ENCODE measurements at places on chromosomes 13 and 19.

- DNase-seq, result peak; percentile 27
These were observed 27.9 kb upstream of the NANOS3 start for GRCh38 chr19:13848798-13849676.

DNA sequence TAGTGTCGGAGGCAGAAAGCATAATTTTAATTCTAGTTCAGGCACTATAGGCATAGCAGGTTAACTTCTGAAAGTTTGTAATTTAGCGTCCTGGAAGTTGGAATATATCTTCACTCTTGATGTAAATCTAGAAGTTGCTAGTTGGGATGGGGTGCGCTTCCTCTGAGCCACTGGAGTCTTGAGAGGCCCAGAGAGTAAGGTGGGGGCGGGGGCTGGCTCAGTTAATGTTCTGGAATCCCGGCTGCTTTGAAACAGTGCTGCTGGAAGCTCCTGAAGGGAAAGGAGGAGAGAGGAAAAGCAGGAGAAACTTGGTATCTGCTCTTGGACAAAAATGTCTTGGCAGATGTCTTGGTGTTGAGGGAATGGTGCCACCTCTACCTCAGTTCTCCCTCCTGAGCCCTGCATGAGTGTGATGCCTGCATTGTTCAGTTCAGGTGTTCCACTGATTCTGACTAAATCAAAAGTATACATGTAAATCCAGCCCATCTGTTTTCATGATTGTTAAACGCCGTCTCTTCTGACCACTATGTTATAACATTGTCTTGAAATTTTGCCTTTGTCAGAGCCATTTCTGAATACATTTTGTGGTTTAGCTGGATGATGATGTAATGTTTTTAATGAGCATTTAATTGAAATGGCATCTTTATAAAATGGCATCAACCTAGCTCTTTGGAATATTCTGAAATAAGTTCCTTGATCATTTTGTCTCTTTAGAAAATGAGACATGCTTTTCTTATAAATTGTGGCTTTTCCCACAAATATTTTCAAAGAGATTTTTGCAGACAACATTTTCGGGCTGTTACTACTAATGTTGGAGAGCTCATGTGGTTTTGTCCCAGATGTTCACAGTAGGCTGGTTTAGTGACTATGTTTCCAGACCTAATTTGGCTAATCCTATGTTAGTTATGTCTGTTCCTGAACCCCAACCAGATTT, 202.7 kb downstream of the SHISA2 start:
- no peak for DNase-seq

DNA sequence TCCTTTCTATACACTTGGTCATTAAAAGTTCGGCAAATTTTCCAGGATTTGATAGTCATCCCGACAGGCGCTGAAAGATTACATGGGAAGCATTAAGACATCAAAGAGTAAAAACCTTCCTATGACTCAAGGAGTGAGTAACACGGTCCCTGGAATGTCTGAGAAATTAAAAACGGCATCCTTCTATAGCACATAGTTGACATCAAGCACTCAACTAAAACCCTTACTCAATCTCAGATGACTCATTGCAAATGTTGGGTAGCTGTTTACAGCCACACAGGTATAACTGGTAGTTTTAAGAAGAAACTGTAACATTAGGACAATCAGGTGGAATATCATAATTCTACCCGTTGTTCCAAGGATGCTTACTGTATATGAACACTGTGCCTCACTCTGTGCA, 6.4 kb upstream of the LGALS13 start:
- DNase-seq, result no peak

GRCh38 chr13:66635526-66635925, 594.6 kb downstream of the PCDH9 start:
- no peak for DNase-seq

DNA sequence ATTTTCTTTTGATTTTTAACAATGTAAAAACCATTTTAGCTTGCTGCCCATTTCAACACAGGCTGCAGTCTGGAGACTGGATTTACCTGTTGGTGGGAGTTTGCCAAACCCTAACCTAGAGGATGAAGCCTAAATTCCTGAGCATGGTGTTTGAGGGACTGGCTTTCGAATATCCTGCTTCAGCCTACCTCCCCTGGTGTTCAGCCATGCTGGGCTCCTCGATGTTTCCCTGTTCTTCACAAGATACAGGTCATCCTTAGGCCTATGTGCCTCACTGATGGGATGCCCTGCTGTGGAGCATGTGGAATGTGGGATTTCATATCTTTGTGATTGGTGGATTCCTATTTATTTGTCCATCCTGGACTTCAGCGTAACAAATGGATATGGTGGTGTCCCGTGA, 20.4 kb upstream of the ERCC5 start:
- no peak for DNase-seq

GRCh38 chr13:40060296-40061007, 405.0 kb downstream of the COG6 start:
- DNase-seq, result no peak

GRCh38 chr13:113883314-113883811, 19.5 kb upstream of the GAS6 start:
- no peak for DNase-seq

DNA sequence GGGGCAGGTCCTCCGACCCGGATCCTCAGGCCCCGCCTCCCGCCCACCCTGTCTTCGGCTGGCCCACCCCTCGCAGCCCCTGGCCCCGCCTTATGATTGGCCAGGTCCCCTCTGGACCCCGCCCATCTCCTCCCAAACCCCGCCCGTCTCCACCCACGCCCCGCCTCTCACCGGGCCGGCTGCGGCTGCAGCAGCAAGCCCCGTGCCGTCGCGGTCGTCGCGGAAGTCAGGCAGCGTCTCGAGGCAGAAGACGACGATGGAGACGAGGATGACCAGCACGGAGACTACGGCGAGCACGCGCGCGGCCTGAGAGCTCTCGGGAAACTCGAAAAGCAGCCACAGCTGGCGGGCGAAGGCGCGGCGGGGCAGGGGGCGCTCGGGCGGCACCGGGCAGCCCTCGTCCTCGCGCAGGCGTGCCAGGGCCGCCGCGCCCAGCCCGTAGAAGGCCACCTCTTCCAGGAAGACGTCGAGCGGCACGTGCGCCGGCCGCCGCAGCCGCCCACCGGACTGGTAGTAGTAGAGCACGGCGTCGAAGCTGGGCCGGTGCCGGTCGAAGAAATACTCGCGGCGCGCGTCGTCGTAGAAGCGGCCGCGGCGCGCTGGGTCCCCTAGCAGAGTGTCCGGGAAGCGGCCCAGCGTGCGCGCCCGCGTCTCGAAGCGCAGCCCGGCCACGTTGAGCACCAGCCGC, 495 bp downstream of the KCNA7 start:
- DNase-seq, result no peak

GRCh38 chr19:9620842-9621155, 233 bp downstream of the ZNF561 start:
- no peak for DNase-seq

DNA sequence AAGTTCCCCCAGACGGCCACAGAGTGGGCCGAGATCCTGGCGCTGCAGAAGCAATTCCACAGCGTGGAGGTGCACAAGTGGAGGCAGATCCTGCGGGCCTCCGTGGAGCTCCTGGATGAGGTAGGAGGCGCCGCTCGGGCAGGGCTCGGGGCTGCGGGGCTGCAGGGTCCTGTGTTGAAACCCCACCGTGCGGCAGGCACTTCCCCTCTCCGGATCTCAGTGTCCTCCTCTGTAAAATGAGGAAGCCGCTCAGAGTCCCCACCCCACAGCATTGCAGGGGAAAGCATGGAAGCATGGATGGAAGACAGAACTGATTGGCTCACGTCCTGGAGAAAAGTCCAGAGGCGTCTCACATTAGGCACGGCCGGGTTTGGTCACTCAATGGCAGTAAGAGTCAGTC, 6.8 kb upstream of the SCN1B start:
- DNase-seq, result no peak

DNA sequence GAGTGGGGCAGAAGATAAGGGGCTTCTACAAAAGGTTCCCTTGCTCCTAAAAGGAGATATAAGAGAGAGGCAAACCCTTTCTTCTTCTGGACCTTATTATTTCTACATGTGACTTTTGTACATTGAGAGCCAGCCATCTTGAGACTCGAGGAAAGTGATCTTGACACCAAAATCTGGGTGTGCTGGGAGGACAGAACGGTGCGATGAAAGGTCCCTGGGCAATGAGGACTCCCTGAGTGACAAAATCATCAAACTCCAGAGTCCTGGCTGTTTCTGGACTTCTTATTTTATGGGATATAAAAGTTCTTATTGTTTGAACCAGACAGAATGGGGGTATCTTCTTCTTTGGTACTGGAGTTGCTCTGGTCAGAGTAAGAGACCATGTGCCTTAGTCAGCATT, 411.0 kb downstream of the ZNF536 start:
- DNase-seq, result no peak

GRCh38 chr19:12194827-12195731, 32.2 kb downstream of the ZNF136 start:
- peak; percentile 3 for DNase-seq

DNA sequence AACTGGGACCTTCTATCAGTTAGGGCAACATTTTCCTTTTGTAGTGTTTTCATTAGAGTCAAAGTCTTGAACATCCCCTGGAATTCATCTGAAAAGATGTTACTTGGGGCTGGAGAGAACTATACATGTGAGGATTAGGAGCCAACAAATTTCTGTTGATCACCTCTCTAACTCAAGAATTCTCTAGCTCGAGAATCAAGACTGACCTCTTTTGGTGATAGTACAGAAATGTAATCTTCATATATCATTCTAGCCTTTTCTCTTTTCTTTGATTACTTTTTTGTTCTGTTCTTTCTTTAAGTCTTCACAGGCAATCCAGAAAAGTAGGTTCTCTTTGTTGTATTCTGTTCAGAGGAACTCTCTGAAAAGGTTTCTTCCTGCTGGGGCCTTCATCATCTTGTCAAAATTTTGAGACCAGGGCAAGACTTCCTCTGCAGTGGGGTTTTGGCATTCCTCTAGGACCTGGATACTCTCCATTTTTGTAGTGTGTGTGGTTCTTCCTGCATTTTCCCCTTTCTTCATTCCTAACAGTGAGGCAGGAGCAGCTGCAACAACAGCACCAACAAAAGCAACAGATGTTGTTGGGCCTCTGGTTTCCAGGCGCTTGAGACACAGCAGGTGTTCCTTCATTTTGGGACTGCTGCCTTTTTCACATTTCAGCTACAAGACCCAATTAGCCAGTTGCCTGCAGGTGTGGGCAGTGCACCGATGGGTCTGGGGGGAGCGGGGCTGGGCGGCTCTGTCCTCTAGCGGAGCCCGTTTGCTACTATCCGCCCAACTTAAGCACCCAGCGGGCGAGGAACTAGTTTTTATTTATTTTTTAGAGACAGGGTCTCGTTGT, 26.2 kb downstream of the ELF1 start:
- DNase-seq, result no peak

GRCh38 chr13:29542381-29542780, 53.1 kb downstream of the SLC7A1 start:
- no peak for DNase-seq

- no peak for DNase-seq
These were observed 699 bp downstream of the TMEM259 start for GRCh38 chr19:1019980-1020867.

DNA sequence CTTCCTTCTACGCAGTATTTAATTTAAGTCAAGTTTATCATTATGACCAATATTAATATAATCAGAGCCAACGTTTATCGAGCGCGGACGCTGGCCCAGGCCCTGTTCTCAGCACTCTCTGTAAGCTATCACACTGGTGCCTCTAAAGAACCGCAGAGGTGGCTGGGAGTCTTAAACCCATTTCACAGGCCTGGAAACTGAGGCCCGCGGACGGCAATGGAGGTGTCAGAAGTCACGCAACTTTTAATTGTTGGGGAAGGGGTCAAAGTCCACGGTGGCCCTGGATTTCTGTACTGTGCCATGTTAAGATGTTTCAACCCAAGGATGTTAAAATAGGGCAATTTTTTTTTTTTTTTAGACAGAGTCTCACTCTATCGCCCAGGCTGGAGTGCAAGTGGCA, 8.8 kb downstream of the PTPRS start:
- no peak for DNase-seq

GRCh38 chr19:54434873-54435214, 14.2 kb upstream of the LENG8 start:
- no peak for DNase-seq

GRCh38 chr19:34686455-34686854, 9.0 kb downstream of the ZNF302 start:
- no peak for DNase-seq

DNA sequence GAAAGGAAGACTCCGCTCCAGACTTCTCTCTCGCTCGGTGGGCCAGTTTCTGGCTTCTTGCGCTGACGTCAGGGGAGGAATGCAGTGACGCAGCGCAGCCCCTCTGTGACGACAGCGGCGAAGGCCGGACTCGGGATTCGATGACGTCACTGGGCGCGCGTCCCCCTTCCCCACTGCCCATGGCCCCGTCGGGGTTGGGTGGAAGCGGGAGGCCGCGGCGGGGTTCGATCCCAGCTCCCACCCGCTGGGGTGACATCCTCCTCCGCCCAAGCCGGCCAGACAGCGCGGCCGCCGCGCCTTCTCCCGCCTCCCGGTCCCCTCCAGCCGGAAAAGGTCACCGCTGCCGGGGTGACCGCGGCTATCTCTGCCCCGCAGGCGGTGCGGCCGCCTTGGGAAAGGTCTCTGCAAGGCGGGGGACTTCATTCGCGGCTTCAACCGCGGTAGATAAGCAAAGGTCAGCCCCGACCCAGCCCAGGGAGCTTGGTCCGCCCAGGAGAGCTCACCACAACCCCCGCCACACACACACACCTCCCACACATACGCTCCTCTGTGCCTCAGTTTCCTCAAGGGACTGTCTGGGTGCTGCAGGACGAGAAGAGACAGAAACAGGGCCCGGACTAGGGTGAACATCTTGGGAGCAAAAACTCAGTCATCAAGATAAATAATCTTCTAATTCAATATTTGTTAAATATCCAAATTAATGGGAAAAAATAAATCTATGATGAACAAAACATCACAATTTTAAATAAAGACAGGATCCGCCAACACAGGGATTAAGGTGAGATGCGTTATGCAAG, 844 bp upstream of the RFX1 start:
- no peak for DNase-seq

DNA sequence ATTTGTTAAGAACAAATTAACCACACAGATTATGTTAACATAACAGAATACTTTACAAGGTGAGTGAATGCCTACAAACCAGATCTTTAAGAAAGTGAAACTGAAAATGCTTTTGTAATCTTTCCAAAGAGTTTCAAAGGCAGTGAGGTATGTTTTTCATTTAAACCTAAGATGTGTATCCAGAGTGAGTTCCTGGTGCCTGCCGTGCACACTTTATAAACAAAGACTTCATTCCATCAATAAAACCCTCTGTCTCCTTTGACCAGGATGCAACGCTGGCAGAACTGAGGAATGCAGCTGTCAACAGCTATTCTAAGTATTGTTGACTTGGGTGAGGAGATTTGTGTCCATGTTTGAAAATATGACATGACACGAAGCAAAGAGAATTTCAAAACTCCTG, 344.6 kb downstream of the DNAJC15 start:
- no peak for DNase-seq

Data from effector memory CD8-positive, alpha-beta T cell (primary cell).